Stromal cell of bone marrow (primary cell): ENCODE measurements at places on chromosomes 2 and 18.
A peak's percentile ranks its signal among the peaks of the same experiment; 100 is the strongest.

GRCh38 chr18:7133181-7133580 lies 15.6 kb upstream of the LAMA1 start:
- no peak for DNase-seq

- DNase-seq, result no peak
Measured at GRCh38 chr18:10168477-10168876, 254.7 kb downstream of the VAPA start.

DNA sequence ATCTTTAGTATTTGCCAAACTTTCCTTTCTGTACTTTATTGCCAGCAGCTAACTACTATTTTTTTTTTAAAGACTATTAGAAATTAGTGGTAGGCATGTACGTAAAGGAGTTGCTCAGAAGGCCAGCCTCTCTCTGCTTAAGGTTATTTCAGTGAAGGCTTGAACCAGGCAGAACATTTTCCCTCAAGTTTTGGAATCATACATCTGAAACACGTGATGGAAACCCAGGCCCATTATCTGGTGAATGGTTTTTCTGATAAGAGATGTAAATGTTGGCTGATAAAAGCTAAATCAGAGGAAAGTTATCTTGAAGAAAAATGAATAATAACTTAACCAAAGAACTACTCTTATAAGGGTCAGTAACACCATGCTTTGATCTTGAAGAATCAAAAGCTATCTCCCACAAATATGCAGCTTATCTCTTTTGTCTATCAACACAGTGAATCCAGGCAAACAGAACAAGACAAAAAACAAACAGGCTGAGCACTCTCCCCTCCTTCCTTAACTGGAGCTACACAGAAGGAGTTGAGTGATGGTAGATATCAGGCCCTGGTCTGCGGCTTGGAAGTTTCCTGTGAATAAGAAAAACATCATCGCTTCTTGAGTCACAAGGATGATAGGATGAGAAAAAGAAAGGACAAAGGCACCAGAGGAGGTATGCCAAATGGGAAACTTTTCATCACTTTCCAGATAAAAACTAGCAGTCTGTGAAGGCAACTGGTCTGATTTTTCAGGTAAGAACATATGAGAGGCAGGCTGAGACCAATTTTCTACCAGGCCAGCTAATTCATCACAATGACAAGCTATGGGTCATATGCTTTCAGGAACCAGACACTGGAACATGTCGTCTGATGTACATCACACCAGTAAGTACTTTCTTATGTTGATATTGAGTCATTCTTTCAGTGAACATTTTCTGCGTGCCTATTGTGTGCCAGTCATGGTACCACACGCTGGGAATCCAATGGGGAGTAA lies 88.4 kb upstream of the STK17B start:
- no peak for DNase-seq

DNA sequence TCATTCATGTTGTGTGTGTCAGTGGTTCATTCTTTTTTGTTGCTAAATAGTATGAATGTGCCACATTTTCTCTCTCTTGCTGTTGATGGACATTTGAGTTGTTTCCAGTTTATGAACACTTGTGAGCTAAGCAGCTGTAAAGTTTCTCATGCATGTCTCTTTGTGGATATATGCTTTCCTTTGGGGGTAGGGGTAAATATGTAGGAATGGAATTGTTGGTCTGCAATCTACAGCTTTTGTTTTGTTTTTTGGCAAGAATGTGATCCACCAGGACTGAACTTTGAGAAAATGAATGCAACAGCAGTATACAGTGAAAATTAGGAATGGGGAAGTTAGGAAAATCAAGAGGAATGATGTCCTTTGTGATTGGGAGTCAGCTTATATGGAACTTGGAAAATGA lies 226.3 kb downstream of the CDCA7 start:
- DNase-seq, result no peak

DNA sequence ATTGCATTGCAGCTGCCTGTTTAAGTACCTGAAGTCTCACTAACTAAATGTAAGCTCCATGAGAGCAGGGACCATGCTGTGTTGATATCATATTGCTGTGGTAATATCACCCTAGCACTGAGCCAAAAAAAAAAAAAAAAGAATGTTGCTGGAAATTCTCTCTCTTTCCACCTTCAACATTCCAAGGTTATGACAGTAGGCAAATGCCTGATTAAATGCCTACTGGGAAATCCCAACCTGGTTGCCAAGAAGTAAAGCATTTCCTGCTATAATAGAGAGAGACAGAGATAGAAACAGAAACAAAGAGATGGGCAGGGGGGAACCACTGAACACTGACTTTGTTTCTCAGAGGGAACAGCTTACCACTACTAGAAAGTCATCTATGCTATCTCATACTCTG lies 1604.2 kb downstream of the LRP1B start:
- no peak for DNase-seq

GRCh38 chr2:148619560-148620195 lies 24.9 kb upstream of the EPC2 start:
- no peak for DNase-seq

DNA sequence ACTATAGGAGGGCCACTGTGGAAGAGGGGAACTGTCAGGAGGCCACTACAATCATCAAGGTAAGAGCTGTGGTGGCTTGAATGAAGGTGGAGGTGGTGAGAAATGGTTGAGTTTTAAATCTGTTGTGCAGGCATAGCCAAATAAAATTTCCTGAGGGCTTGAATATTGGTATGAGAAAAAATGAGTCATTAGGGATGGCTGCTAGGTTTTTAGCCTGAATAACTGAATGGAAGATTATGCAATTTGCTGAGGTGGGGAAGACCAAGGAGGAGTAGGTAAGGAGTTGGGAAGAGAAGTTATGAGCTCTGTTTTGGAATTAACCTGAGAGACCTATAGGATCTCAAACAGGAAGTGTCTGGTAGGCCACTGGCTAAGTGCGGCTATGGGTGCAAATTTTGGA lies 84.0 kb downstream of the KLHL14 start:
- no peak for DNase-seq

GRCh38 chr2:10079266-10079869 lies 843 bp downstream of the CYS1 start:
- DNase-seq, result peak; percentile 70

DNA sequence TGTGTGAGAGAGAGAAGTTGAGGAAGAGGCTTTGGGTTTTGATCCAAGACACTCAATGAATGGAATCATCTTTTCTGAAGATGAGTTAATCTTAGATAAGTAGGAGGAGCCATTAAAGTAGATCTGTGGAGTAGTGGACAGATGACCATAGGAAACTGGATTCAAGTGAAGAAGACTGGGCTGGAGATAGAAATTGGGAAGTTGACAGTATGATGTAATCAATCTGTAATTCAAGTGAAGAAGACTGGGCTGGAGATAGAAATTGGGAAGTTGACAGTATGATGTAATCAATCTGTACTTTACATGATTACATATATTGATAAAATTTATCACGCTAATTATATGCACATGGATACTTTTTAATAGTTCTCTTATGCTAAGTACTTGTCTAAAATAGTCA lies 92.8 kb downstream of the PHLPP1 start:
- DNase-seq, result no peak

DNA sequence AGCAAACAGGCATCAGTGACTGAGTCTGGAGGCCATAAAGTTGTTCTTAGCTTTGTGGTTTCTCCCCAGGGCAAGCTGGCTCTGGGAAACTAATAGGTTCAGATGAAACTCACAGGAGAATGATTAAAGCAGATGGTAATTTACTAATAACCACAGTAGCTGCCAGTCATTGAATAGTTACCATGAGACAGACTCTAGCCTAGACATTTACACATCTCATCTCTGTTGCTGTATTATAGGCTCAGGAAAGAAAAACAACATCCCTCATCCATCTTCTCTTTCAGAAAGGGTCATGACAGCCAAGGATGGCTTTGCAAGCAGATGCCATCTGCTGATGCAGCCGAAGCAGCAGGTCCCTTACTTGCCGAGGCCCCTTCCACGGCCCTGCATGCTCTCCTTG lies 314.0 kb upstream of the ID2 start:
- no peak for DNase-seq

- DNase-seq, result no peak
Measured at GRCh38 chr18:58922995-58923394, 58.3 kb downstream of the ZNF532 start.

DNA sequence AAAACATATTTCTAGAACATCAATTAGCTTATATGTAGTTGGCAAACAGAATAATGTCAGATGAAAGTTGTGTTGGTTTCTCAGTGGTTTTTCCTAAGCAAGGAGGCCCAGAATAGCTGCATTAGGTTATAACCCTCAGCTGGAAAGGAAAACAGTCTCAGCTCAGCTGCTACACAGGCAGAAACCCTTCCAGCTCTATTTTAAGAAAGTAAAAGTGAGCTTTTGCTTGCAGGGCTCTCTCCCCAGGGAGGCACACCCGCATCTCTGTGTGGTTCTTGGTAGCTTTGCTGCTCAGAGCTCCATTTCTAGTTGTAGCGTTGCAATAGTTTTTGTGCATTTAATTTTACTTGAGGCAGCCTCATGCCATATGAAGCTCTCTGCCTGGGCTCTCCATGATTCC lies 54.6 kb downstream of the PIKFYVE start:
- peak; percentile 67 for DNase-seq

DNA sequence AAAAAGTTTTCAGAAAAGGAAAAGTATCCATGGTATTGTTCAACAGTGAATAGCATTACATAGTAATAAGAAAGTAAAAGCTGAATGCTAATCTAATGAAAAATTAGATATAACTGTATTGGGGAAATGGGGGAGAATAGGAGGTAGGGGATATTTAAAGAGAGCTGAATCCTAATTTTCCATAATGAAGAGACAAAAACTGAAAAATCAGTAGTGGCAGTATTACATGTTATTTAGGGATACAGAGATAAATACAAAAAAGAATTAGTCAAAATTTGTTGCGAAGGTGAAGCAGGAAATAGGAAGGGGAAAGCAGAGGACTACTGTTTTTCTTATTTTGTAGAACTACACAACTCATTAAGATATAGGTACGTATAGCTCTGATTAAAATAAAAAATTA lies 9.1 kb downstream of the TANK start:
- DNase-seq, result no peak

DNA sequence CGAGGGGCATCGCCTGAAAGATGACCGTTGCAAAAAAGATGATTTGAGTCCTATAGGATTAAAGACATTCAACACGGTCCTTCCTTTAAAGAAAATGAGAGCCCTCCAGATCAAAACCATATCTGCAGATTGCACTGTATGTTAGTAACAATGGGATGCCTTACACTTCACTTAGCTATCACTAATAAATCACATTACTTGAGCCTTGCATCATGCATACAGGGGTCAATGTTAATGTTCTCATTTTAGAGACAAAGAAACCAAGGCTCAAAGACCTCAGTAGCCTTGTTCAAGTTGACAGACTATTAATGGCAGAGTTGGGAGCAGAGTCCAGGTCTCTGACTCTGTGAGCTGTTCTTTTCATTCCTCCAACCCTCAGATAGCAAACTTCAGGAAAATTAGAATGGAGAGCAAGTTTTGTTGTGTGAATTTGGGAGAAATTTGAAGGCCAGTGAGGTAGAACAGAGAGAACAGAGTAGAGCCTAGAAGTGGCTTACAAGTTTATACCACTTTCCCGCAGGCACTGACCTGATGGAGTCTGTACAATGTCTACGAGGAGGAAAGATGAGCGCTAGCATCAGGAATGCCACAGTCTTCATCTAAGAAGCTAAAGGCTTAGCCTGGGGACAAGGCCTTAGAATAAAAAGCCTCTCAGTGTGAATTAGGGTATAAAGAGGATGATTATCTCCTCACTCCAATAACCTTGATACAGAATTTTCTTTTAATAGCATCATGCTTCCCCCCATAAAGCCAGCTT lies 48.3 kb downstream of the TRIB2 start:
- DNase-seq, result no peak

DNA sequence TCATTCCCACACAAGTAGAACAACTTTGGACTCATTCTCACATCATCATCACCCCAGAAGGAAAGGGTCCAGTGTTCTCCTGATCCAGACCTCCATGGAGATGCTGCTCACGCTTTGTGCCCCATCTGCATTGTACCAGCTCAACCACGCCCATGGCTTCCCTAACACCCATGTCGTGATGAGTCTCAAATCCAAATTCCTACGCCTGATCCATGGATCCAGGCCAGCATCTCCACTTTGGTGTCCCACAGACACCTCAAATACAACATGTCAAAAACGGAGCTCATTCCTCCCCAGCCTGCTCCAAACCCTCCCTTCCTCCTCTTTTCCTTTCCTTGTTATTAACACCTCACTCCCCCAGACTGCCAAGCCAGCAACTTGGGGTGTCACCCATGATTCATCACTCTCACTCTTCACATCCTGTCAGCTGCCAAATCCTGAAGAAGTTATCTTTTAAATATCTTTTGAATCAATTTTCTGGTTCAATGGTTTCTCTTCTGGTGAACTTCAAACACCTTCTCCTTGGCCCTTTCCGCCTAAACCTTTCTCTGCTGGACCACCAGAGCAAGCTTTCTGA lies 30.2 kb upstream of the FAM124B start:
- DNase-seq, result no peak

GRCh38 chr2:41836948-41837347 lies 210.9 kb upstream of the PKDCC start:
- DNase-seq, result peak; percentile 17

DNA sequence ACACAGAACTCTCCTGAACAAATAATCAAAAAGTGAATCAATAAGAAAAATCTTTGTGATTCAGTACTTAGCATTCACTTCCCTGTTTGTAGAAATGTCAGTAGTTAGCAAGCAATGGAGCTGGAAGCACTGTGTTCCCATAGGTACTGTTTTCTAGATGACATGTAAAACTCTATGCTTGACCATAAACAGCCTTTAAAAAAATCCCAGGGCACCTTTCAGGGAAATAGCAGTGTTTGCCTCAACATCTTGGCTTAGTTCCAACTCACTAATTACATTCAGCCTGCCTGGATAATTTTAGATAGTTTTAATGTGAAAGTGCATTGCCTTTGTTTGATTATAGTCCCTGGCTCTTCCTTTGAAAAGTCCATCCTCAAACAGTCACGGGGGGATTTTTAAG lies 721.8 kb downstream of the ERBB4 start:
- no peak for DNase-seq

DNA sequence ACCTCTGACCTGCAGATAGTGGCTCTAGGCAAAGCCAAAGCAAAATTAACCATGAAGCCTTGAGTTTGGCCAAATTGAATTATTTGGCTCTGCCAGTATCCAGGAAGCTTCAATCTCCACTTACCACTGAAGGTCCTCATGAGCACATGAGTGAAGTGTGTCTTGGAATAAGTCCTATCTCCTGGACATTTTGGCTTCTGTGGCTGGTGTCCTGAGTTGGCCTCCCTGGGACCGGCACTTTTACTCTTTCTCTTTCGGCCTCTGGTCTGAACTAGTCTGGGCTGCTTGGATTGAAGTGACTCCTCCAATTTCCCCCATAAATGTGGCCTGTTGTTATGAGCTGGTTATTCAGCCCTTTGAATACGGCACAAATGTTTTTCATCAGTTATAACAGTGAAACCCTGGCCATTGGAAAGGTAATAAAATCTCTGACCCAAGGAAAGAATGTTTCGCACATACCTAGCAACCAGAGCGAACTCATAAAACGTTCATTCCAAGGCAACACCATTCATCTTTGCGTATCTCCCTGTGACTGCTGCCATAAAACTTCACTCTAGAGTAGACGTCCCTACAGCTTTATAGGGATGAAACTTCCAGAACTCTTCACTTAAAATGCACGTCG lies 216.4 kb downstream of the LPIN1 start:
- DNase-seq, result no peak
